Astrocyte of the spinal cord (primary cell): ENCODE measurements at places on chromosomes 3 and 15.

- no peak for DNase-seq
Measured at GRCh38 chr3:15926871-15927270, 129.1 kb upstream of the ANKRD28 start.

DNA sequence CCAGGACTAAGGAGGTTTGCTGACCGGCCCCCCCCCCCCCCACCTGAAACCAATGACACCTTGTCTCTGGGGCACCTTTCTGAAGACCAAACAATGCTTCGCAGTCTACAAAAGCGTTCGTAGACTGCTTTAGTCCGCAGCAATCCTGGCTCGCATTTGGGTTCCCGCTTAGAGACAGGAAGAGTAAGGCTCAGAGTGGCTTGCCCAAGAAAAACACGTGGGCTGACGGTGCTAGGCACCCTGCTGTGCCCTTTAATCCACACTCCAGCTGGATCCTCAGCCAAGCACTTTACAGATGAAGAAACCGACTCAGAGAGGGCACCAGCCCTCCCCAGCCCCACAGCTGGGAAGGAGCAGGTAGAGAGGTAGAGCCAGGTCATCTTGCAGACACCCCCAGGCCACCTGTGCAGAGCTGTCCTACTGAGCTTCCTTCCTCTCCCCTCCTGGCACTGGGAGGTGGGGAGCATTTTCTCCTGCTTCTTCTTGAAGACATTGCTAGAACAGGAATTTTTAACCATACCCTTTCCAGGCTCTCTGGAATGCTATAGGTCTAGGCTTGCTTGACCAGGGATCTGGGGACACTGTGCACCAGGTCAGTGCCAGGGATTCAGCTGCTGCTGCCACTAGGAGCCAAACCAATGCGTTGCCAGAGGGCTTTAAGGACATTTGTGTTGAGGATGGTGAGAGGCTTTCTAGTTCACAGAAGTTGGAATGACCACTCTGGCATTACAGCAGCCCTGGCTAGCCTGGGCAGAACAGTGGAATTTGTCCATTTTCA is 1.0 kb upstream of the KLF15 start:
- peak; percentile 26 for DNase-seq

DNA sequence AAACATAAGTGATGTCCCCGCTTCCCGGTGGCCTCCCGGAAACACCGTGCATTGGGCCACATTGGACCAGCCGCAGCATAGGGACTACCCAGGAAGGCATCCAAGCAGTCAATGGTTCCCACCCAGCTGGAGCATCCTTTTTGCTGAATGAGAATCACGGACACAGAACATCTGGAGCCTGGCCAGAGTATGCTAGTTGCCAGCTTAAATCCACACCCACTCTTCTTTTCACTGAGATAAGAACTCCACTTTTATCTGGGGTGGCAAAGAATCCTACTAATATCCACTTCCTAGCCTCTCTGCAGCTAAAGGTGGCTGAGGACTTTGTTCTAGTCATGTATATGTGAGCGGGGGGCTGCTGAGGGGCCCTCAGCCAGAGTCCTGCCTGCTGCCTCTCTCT is 95.2 kb upstream of the PLXNA1 start:
- DNase-seq, result no peak

- DNase-seq, result no peak
Measured at GRCh38 chr3:113794526-113794925, 44.1 kb upstream of the GRAMD1C start.

- DNase-seq, result peak; percentile 96
Measured at GRCh38 chr3:4426782-4427344, 40.2 kb downstream of the SUMF1 start.

DNA sequence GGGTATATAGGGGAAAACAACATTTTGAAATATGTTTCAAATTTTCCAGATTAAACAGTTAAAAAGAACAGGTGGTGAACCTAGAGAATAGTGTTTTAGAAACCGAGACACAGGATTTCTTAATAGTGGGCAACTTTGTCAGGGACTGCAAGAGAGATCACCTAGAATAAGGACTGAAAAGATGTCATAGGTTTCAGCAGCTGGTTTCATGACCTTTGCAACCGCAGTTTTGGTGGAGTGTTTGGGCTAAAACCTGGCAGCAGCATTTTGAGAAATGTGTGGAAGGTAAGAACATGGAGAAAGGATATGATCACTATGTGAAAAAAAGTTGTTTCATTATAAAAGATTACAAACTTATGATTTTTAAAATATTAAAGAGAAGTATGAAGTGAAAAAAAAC is 34.9 kb downstream of the PRKCI start:
- DNase-seq, result no peak

DNA sequence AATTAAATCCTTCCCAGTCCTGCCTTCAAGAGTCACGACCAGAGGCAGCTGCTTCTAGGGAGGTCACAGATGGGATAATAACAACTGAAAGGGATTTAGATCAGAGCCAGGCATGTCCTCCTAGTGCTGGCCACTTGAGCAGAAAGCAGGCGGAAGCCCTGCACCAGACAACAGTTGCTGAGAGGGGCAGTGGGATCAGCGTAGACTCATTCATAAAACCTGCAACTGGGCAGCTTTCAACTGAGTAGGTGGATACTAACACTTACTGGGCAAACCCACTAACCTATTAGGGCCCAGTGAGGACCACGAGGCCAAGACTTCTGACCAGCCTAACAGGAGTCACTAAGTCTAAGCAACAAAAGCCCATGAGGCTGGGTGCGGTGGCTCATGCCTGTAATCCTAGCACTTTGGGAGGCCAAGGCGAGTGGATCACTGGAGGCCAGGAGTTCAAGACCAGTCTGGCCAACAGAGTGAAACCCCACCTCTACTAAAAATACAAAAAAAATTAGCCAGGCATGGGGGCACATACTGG is 67.0 kb downstream of the DAPK2 start:
- no peak for DNase-seq

DNA sequence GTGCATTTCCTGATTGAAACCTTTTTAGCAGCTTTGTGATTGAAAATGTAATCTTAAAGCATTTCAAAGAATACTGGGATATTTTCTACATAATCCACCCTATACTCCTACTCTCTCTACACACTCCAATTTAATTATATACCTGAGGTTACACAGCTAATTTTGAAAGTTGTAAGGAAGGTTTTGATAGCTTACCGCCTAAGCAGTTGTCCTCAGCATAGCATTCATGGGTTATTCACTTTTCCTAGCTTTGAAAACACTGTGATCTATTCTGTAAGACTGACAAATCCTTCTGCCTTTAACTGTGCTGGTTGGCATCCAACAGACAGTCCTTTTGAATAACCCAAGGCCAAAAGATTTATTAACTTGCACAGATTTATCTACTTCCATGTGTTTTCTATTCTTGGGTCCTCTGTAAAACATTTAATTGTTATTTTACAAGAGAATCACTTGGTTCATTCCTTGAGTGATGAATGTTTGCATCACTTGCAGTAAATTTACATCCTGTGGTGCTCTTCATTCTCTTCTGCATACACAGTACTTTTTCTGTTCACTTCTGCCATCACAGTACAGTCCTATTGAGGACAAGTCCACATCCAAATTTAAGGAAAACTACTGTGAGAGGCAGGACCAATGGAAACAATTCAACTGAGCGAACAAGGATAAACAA is 44.8 kb downstream of the SERPINI1 start:
- DNase-seq, result no peak

DNA sequence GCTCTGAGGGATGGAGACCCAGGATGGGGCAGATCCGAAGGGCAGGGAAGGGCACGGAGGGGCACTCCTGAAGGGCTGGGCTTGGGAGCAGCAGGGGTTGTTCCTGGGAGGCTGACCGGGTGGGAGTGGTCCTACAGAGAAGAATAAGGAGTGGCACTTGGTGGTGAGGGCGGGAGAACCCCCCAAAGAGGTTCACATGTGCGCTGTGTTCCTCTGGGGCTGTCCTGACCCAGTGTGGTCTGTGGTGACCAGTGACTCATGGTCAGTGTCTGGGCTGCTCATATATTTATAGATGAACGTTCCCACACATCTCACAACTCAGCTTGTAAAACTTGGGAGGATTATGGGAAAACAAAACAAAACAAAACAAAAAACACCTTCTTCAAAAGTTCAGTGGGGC is 10.0 kb downstream of the TRPM1 start:
- DNase-seq, result peak; percentile 79

DNA sequence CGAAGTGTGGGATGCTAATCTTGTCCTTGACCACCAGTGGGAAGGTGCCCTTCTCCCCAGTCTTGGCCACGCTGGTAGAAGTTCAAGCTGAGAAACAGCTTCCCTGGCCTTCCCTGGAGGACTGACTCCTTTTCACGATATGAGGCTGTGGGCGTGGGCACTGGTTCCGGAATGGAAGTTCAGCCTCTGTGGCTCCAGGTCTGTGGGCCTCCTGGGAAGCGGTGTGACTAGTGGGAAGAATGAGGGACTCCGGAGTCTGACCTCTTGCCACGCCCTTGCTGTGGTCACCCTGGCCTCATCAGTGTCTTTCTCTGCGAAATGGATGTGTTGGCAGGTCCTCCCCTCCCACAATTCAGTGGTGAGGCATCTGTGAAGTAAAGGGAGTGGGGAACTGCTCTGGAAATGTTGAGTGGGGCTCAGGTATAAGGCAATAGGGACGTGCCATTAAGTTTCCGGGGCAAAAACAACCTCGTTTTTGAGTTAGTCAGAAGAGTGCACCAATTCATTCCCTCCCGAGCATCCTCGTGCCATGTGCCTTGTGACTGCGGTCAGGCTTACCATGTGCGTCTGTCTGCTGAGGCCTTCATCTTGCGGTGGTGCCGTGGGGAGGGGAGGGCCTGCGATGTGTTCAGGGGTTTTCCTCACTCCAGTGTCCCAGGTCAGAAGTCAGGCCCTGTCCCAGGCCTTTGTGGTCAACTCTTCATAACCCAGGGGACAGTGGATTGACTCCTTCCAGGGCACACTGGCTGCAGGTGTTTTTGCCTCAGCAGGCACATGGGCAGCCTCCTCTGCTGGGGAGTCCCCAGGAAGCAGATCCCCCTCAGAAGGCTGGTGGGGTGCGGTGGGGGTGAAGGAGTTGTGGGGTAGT is 11.8 kb upstream of the SEC13 start:
- no peak for DNase-seq

- no peak for DNase-seq
Measured at GRCh38 chr3:60855250-60855649, 396.0 kb downstream of the FHIT start.
